ENCODE measurements at places on chromosomes 1 and 21. TPM values are rescaled to one million over a fixed set of nuclear protein-coding genes. Genes with fewer than 3 reads are reported as not detected.

GRCh38 chr1:246876431-246876830 lies 55.3 kb downstream of the AHCTF1 start:
- H3K4me1 ChIP-seq: no peaks in the 10 kb centered on the region
- peaks cover 10% of the 10 kb centered on the region for H3K36me3 ChIP-seq
- no peak overlapping the region for H3K4me3 ChIP-seq
- H3K27me3 ChIP-seq: no peaks in the 10 kb centered on the region

GRCh38 chr21:41095983-41096382 lies 72.0 kb upstream of the BACE2 start:
- no peaks in the 10 kb centered on the region for H3K27me3 ChIP-seq
- no peaks in the 10 kb centered on the region for H3K4me1 ChIP-seq
- no peak for DNase-seq

GRCh38 chr1:85894651-85895050 lies 186.4 kb upstream of the ZNHIT6 start:
- no peak for DNase-seq
- no peak overlapping the region for H3K4me3 ChIP-seq
- H3K4me1 ChIP-seq: no peaks in the 10 kb centered on the region
- no peaks in the 10 kb centered on the region for H3K36me3 ChIP-seq
- H3K27me3 ChIP-seq: no peaks in the 10 kb centered on the region

- H3K4me1 ChIP-seq: no peaks in the 10 kb centered on the region
- no peak overlapping the region for H3K4me3 ChIP-seq
- H3K27me3 ChIP-seq: no peaks in the 10 kb centered on the region
- no peak overlapping the region for H3K27ac ChIP-seq
- H3K36me3 ChIP-seq: no peaks in the 10 kb centered on the region
Observed at GRCh38 chr1:40431385-40431784, 18.9 kb upstream of the ZFP69B start.

GRCh38 chr1:16442265-16442664 lies 1.7 kb downstream of the NECAP2 start:
- no peak overlapping the region for H3K27ac ChIP-seq
- no peaks in the 10 kb centered on the region for H3K27me3 ChIP-seq
- peaks cover 30% of the 10 kb centered on the region for H3K36me3 ChIP-seq
- peaks cover 39% of the 10 kb centered on the region for H3K4me1 ChIP-seq
- H3K4me3 ChIP-seq: no peak overlapping the region

- no peaks in the 10 kb centered on the region for H3K36me3 ChIP-seq
- DNase-seq: no peak
- H3K27ac ChIP-seq: no peak overlapping the region
- H3K4me3 ChIP-seq: no peak overlapping the region
- no peaks in the 10 kb centered on the region for H3K4me1 ChIP-seq
- H3K27me3 ChIP-seq: no peaks in the 10 kb centered on the region
Observed at GRCh38 chr1:230563591-230563990, 78.7 kb upstream of the COG2 start.

DNA sequence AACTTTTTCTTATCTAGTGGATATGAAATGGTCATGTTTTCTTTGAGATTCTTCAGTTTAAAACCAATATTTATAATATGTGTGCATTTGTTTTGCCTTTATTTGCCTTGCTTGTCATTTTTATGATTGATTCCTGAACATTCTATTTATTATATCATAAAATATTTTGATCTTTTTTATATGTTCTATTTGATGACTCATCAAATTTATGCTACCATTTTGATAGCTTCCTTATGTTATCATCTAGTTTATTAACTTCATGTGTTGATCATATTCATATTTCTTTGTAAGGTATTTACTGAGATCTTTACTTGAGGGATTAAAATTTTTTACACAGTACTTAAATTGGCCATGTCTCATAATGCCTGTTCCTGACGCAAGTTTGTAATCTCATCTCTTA lies 1650.0 kb downstream of the AMY1C start:
- H3K27me3 ChIP-seq: no peaks in the 10 kb centered on the region
- H3K4me3 ChIP-seq: no peak overlapping the region
- DNase-seq: no peak
- H3K27ac ChIP-seq: no peak overlapping the region

Gene GAS5
- 256 TPM for total RNA-seq

Gene FMO3
- total RNA-seq: 0.55 TPM

Gene VAV3
- 7.1 TPM for total RNA-seq

Gene CELA3B
- total RNA-seq: not detected

Data from stomach (tissue), 19 donors.